Smooth muscle cell of bladder (primary cell): ENCODE measurements at places on chromosomes 12 and 14. TPM values are rescaled to one million over a fixed set of nuclear protein-coding genes. Genes with fewer than 3 reads are reported as not detected.

Gene KRT6C
- not detected in 2 replicates for total RNA-seq

Gene RNF31
- 25.0 and 32.0 TPM in 2 replicates for total RNA-seq

Gene STAT2
- 289 and 326 TPM in 2 replicates for total RNA-seq

Gene ACOT4
- total RNA-seq: 0.43 and 0.46 TPM in 2 replicates

Gene SOX5
- 6.1 and 8.0 TPM in 2 replicates for total RNA-seq

Gene GDF3
- not detected in 2 replicates for total RNA-seq

Gene KLHL33
- 0.14 and 0.18 TPM in 2 replicates for total RNA-seq

Gene ITGB7
- total RNA-seq: 0.14 and 0.37 TPM in 2 replicates

Gene CCDC38
- total RNA-seq: not detected in 2 replicates

Gene NKX2-1
- total RNA-seq: not detected in 2 replicates

Gene TMPRSS12
- total RNA-seq: not detected in 2 replicates

Gene TBX3
- total RNA-seq: 14.5 and 22.0 TPM in 2 replicates

Gene LRRC9
- total RNA-seq: not detected in 2 replicates

Gene PPTC7
- total RNA-seq: 4.5 and 5.0 TPM in 2 replicates

Gene TMEM179
- 0.14 TPM in 1 of 2 replicates, not detected in the other for total RNA-seq

Gene RILPL1
- total RNA-seq: 5.0 and 9.5 TPM in 2 replicates

Gene TMCC3
- 0.71 and 1.4 TPM in 2 replicates for total RNA-seq

Gene INSM2
- not detected in 2 replicates for total RNA-seq

Gene MSRB3
- total RNA-seq: 29.0 and 43.9 TPM in 2 replicates

Gene PLEKHG7
- total RNA-seq: not detected in 2 replicates
